Cerebellar nuclear complex (tissue), 1 donor: ENCODE measurements at places on chromosomes 11 and 22.

GRCh38 chr22:21762712-21763581 is 27.4 kb upstream of the YPEL1 start:
- DNase-seq: no peak

DNA sequence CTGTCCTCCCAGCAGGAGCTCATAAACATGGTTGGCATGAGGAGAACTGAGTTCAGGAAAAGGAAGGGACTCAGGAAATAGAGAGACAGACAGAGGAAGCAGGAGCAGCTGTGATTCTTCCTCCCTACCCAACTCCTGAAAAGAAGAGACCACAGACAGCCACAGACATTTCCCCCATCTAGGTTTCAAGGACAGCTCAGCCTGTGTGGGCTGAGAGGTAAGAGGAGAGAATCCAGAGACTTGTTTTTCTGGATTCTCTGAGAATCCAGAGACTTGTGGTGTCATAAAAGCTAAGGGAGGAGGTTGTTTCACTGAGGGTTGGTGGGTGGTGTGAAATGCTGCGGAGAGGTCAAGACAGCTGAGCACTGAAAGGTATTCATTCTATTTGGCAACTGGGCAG is 19.0 kb upstream of the STK33 start:
- no peak for DNase-seq

GRCh38 chr22:39958949-39959639 is 1.1 kb upstream of the TMA7B start:
- no peak for DNase-seq

DNA sequence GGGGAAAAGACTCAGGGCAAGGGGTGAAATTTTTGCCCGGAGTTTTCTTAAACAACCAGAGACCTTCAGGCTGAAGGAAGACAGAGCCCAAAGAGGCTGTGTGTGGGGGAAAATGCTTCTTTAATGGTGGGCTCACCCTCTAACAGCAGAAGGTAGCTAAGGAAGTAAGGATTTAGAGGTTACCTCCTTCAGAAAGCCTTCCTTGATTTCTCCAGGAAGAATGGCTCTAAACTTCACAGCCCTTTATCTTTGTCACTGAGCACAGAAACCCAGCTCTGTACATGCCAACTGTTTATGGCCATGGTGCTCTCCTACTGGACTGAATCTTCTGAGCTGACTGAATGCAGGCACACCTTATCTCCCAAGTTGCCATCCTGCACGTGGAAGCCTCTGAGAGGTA is 196.0 kb downstream of the TENM4 start:
- DNase-seq: no peak
